Activated CD4-positive, alpha-beta memory T cell treated with anti-CD3 and anti-CD28 coated beads, Interleukin-2, amount 10 ng/mL, durations not matched to agents 7 days and 5 days (primary cell): ENCODE measurements at places on chromosomes 12 and 14.

- no peak for DNase-seq
Observed at GRCh38 chr12:124884587-124885438, 21.1 kb upstream of the SCARB1 start.

GRCh38 chr12:32074432-32074831, 32.2 kb upstream of the BICD1 start:
- no peak for DNase-seq

DNA sequence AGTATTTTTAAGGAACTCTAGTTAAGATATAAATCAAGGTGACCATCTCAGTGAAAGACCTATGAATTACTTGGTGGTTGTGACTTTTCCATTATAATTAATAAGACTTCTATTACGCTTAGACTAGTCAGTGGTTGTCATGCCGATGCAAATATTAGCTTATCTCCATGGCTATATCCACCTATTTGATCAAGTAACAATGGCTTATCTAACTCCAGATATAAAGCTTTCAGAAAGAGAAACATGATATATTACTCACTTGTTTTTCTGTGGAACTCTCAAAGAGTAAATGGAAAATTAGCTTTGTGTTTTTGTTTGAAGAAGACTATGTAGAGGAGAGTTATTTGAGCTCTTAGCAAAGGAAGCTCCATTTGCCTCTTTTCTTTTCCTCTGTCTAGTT, 323.8 kb upstream of the DCN start:
- no peak for DNase-seq

DNA sequence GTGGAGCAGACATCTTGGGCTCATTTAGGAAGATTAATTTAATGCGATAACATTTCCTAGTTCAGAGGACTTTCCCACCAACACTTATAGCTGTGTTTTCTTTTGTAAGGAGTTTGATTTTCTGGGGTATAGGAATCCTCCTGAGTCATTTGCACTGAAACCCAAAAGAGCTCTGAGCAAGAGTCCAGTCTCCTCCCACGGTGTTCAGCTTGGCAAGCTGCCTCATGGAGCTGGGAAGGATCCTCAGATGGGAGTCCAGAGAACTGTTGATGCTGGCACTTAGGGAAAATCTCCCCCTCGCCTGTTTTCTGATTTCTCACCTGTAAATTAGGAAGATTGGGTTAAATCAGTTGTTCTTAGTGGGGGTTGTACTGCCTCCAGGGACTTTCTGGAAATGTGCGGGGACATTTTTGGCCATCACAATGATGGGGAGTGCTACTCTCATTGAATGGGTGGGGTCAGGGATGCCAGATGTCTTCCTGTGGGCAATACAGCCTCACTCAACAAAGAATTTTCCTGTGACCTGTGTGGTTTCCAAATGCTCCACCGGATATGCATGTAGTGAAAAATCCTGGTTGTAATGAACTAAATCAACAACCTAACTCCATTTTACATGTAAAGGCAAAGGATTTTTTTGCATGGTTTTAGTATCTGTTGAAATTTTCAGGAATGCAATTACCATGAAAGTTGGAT, 150.6 kb downstream of the ADCK1 start:
- DNase-seq, result no peak

DNA sequence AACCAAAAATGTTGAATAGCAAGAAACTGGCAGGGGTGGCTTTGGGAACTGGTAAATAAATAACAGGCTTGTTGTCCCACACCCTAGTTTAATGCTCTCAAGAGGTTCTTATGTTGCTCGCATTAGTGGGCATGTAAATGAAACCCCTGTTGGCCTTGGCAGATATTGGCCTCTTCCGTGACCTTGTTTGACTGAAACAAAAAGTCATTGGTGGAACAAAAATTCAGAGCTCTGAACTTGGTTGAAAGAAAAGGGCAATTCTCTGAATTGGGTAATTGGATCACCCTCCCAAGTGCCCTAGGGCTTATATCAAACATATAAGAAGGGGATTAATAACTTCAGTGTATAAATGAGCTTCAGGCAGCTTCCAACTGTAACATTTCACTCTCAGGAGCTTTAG, 426.2 kb downstream of the ZFP36L1 start:
- no peak for DNase-seq

DNA sequence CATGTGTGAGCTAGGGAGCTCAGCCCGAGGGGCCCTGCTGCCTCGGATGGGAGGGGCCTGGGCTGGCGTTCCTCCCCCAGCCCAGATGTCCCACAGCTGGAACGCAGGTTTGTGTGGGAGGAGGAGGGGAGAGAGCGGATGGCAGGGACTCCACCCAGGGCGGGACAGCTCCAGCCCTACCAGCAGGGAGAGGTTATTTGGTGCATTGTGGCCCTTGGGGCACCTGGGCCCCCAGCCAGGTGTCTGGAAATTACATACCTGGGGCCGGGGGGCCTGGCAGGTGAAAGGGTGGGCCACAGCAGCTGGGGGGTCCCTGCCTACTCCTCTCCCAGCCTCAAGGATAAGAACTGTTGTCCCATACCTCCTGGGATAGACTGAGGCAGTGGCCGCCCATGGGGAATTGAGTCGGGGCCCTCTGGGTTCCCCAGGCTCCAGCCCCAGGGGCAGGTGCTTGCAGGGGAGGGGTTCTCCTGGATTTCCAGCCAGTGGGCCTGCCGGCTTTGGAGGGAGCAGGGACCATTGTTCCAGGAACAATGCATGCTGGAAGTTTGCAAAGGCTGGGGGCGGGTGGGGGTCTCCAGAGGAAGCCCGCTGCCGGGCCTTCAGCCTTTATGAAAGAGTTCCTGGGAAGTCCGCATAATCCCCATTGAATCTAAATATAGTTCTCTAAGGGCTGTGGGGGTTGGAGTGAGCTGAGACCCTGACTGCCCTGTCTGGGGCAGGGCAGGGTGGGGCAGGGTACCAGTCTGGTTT, 1.2 kb downstream of the KIF26A start:
- no peak for DNase-seq

DNA sequence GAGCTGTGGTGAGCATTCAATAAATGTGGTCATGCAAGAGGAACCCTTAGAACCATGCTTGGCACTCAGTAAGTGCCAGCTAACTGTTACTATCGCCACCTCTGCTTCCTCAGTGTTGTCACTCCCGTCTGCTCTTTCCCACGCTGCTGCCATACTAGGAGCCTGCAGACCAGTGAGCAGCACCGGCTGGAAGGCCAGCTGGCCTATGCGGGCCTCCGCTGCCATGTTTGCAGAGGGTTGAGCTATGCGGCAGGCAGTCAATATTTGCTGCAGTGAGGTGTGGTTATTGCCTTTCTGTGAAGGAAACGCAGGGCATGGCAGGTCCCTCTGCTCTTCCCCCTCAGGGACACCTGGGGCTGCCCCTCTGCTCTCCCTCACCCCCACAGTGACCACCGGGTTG, 13.0 kb downstream of the KMT5A start:
- DNase-seq, result no peak

DNA sequence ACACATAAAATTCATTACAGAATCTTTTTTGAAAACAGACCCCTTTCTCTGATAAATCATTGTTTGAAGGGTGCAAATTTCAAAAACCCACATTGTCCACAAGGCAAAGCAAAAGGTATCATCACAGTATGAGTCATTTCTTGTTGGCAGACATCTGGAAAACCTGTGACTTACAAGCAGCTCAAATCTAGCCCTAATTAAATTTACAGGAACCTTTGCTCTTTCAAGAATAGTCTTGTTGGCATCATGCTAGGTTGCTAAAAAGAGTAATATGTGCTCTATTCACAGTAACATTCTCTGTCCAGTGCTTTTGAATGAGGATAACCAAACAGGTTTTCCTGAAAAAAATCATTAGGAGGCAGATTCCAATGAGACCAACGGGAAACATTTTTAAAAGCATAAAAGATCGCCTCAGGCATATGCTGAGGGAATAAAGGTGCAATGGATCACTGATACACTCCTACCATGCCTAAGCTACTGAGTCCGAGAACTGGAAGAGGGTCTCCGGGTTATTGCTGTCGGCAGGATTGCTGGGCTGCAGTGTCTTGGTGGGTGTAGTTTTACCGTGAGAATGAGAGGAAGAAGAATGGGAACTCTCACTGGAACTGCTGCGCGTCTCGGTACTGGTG, 55.5 kb upstream of the TTC7B start:
- DNase-seq, result no peak

DNA sequence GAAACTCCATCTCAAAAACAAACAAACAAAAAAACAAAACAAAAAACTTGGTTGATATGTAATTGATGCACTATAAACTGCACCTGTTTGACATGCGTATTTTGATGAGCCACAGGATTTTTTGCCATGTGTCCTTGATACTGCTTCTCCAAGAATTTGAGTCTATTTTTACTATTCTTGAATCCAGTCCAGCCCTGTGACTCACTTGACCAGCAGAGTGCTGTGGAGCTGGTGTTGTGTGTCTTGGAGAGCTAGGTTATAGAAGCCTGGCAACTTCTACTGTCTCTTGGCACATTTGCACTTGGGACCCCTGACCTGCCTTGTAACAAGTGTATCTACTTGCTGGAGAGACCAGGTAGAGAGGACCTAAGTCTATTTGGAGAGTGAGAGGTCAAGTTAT, 52.0 kb downstream of the KLRG1 start:
- no peak for DNase-seq

- DNase-seq, result no peak
Observed at GRCh38 chr12:97680751-97681150, 218.1 kb downstream of the RMST start.

GRCh38 chr14:78764240-78764639, 594.1 kb downstream of the NRXN3 start:
- DNase-seq, result no peak

DNA sequence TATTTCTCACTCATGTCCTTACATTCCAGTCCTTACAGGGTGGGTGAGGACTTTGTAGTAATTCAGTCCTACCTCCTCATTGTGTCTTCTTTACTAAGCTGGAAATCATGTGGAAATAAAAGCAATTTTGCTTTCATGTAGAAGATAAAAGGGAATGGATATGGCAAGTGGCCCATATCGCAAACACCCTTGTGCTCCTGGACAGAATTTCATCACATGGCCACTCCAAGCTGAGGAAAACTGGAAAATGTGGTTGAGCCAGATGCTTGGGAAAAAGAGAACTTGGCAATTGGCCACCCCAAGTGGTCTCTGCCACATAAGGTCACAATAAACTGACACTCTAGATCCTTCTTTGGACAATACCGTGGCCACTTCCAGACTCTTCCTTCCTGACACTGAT, 64.2 kb upstream of the IFNG-AS1 start:
- no peak for DNase-seq

- no peak for DNase-seq
Observed at GRCh38 chr12:24534622-24535021, 414.3 kb downstream of the BCAT1 start.

GRCh38 chr12:56385873-56386272, 23.2 kb upstream of the APOF start:
- DNase-seq, result no peak

DNA sequence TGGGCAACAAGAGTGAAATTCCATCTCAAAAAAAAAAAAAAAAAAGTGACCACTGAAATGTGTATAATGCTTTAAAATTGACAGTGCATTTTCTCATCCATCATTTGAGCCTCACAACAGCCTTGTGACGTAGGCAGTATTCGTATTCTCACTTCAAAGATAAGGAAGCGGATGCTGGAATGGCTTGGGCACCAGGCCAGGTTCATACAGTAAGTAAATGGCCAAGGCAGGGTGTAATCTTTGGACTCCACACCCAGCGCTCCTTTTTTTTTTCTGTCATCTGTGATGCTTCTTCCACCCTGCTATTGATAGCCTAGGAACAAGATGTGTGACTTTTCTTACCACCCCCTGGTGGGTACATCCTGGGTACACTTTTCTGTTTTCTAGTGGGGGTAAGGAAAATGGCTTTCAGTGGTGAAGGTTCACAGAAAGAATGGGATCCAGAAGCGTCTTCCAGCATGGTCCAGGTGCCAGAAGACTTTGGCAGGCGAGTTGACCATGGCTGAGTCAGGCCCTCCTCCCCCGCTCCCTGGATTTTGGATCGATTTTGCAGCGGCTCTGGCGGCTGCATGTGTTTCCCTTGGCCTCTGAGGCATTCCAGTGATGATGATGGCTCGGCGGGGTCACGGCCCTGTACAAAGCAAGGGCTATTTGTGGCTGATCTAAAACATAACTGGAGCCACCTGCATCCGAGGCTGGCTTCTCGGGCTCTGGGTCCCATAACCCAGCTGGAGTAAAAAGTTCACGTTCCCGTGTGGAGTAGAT, 110.6 kb downstream of the CACNA1C start:
- no peak for DNase-seq

DNA sequence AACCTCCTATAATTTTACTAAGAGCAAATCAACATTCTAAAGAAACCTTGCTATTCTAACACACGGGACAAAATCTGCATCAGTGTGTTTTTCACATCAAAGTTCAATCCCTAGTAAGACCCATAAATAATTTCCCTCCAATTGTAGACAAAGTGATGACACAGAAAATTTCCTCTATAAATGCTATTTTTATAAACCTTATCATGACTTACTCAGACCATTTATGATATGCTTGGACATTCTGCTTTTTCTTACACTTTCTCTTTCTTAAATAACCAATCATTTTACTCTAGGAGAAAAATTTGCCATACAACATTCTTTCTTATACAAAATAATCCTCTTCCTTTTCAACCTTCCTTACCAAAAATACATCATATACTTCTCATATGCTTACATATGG, 67.0 kb downstream of the SDR9C7 start:
- no peak for DNase-seq

DNA sequence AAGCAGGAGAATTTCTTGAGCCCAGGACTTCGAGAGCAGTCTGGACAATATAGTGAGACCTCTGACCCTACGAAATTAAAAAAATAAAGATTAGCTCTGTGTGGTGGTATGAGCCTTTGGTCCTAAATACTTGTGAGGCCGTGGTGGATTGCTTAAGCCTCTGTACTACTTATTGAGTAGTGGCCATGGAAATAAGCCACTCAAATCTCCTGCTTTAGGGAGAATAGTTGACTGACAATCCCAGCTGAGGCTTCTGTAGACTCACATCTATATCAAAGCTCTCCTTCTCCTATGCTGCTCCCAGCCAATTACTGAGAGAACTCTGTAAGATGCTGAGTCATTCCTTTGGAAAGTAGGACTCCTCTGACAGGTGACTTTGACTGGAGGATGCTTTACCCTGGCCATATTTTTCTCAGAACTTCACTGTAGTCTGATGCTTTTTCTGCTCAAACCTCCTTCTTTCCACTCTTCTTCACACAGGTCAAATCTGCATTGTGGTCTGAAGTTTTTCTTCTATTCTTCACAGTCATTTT, 420.2 kb downstream of the SLC6A15 start:
- no peak for DNase-seq

GRCh38 chr14:50398189-50398580, 1.5 kb upstream of the CDKL1 start:
- DNase-seq, result no peak

DNA sequence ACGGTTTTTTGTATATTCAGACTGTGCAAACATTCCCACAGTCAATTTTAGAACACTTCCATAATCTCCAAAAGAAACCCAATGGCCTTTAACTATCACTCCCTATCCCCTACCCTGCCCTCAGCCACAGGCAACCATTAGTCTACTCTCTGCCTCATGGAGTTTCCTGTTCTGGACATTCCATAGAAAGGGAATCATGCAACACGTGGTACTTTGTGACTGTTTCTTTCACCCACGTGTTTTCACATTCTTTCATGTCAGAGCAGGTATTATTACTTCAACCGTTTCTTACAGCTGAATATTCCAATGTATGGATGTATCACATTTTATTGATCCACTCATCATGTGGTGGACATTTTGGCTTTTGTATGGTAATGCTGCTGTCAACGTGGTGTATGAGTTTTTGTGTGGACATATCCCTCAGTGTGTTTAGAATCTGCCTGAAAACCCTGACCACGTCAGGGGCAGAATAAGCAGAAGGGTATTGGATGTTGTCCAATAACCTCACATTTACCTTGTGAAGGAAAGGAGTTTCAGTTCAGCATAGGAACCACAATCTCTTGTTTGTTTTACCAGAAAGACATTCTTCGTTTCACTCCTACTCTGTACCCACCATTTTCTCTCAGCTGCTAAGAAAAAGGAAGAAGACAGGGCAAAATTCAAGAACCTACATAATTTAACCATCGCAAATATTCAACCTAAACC, 107.5 kb upstream of the DYRK2 start:
- no peak for DNase-seq
